ENCODE measurements at places on chromosomes 6 and 20. TPM values are rescaled to one million over a fixed set of nuclear protein-coding genes. Genes with fewer than 3 reads are reported as not detected.

Gene SULF2
- total RNA-seq = 145 TPM

Gene AVP
- total RNA-seq = not detected

Gene TMEM244
- not detected for total RNA-seq

Gene SLC32A1
- total RNA-seq = not detected

Gene SLC35D3
- not detected for total RNA-seq

DNA sequence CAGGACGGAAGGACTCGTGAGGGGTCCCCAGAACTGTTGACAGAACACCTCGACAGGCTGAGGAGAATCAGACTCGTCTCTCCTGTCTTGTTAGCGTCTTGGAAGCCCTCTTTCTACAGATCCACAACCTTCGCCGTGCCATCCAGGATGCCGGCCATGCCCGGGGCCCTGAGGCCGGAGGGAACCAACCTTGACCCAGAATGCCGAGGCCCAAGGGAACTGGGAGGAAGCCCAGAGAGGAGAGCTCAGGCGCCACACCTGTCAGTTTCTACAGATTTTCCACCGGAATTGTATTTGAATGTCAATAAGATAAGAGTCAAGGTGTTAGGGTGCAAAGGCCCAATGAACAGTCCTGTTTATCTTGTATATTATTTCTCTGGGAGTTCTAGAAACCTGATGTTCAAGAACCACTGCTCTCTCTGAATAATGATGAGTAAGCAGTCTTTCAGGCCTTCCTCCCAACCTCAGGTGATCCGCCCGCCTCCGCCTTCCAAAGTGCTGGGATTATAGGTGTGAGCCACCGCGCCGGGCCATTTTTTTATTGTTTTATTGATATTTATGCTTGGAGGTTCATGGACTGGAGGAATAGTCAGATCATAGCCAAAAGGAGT is 799 bp upstream of the ME1 start:
- H3K4me1 ChIP-seq = no peaks in the 10 kb centered on the region
- DNase-seq = no peak
- H3K27me3 ChIP-seq = no peaks in the 10 kb centered on the region
- peak overlapping the region; percentile 69 for H3K4me3 ChIP-seq
- H3K36me3 ChIP-seq = no peaks in the 10 kb centered on the region

DNA sequence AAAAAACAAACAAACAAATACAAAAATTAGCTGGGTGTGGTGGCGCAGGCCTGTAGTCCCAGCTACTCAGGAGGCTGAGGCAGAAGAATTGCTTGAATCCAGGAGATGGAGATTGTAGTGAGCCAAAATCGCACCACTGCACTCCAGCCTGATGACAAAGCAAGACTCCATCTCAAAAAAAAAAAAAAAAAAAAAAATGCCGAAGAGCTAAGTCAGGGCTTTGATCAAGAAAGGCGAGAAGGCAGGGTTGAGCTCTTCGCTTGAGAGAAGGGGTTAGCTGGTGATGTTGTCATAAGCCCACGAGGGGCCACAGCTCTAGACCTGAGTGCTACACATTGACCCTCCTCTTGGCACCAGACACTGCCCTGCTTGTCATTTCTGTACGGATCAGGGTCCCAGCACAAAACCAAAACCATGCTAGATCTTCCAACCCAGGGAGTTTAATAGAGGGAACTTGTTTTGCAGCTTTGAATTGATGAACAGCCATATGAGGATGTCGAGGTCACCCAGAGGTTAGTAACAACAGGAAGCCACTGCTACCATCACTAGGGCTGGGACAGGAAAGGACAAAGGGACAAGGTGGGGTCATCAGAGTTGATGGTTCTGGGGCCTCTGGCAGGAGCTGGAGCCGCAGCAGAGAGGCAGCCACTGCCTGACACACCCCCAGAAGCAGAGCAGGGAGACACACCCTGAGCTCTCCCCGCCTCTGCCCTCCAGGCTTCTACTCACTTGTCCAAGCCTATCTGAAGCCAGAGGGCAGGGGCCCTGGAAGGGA is 122.7 kb downstream of the SNX5 start:
- H3K4me3 ChIP-seq = no peak overlapping the region
- H3K4me1 ChIP-seq = no peaks in the 10 kb centered on the region
- H3K36me3 ChIP-seq = no peaks in the 10 kb centered on the region
- no peak for DNase-seq

DNA sequence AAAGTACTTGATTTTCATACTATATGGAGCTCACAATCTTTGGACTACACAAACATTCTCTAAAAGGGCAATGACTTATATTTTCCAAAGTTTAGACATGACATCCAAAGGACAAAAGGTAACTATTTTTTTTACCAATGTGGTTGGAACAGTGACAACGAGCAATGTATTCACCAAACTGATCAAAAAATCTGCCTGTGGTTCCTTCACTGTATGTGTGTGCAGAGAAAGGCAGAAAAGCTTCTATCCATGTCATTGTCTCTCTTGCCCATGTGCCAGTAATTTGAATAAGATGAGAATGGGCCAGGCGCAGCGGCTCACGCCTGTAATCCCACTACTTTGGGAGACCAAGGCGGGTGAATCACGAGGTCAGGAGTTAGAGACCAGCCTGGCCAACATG is 25.5 kb downstream of the MCUR1 start:
- H3K27me3 ChIP-seq = no peaks in the 10 kb centered on the region
- no peak overlapping the region for H3K27ac ChIP-seq
- H3K4me1 ChIP-seq = no peaks in the 10 kb centered on the region
- H3K4me3 ChIP-seq = no peak overlapping the region
- no peak for DNase-seq

GRCh38 chr20:9480066-9480465 is 34.3 kb upstream of the LAMP5 start:
- H3K27ac ChIP-seq = no peak overlapping the region
- H3K4me3 ChIP-seq = no peak overlapping the region
- no peaks in the 10 kb centered on the region for H3K36me3 ChIP-seq
- H3K27me3 ChIP-seq = no peaks in the 10 kb centered on the region

DNA sequence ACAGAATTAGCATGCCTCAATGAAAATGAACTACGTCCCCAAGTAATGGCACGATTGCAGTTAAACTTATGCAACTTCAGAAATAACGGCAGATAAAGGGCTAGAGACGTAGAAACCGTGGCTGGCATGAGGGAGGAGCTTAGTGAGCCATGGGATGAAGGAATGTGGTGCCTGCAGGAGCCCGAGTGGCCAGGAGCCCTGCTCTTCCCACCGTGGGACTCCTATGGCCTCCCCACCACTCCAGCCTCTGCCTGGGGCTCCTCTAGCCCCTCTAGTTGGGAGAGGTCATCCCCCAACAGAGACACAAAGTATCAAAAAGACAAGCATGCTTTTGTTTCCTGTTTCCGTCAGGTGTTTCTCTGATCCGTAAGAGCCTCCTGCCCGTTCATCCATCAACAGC is 75.1 kb upstream of the BHLHE23 start:
- no peaks in the 10 kb centered on the region for H3K36me3 ChIP-seq
- no peaks in the 10 kb centered on the region for H3K4me1 ChIP-seq
- no peak overlapping the region for H3K27ac ChIP-seq
- DNase-seq = peak; percentile 33
- H3K27me3 ChIP-seq = no peaks in the 10 kb centered on the region

DNA sequence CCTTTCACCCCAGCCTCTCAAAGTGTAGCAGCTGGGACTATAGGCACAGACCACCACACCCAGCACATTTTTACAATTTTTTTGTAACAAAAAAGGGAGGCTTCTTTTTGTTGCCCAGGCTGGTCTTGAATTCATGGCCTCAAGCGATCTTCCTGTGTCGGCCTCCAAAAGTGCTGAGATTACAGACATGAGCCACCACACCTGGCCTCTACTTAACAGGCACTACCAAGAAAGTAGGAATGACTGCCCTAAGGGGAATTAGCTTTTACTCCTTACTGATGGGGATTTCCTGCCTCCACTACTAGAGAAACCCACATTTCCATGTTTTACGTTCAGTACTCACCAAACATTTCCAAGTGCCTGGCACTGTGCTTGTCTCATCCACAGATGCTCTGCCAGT is 109.6 kb downstream of the CARMIL1 start:
- no peak overlapping the region for H3K27ac ChIP-seq
- no peak overlapping the region for H3K4me3 ChIP-seq
- no peaks in the 10 kb centered on the region for H3K27me3 ChIP-seq

- peaks cover 2% of the 10 kb centered on the region for H3K4me1 ChIP-seq
- H3K27me3 ChIP-seq = no peaks in the 10 kb centered on the region
- no peak overlapping the region for H3K4me3 ChIP-seq
- H3K27ac ChIP-seq = peak overlapping the region; percentile 82
- DNase-seq = no peak
- H3K36me3 ChIP-seq = no peaks in the 10 kb centered on the region
These were observed 228.8 kb upstream of the FAM83B start for GRCh38 chr6:54617730-54618129.

DNA sequence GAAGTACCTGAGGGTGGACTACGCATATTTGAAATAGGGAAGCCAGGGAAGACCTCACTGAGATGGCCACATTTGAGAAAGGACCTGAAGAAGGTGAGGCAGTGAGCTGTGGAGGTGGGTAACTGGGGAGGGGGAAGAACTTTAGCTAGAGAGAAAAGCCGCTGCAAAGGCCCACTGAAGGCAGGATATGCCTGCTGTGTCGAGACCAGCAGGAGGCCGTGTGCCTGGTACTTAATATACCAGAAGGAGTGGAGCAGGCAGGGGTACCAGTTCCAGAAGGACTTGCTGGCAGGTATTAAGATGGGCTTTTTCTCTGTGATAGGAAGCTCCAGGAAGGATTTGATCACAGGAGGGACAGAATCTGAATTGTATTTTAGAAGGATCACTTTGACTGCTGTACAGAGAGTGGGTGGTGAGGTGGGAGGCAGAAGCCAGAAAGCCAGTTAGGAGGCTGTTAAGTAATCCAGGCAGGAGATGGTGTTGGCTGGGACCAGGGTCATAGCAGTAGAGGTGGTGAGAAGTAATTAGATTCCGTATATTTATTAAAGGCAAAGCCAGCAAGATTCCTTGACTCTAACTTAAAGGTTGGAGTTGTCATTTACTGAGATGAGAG is 54.2 kb upstream of the FANCE start:
- no peaks in the 10 kb centered on the region for H3K36me3 ChIP-seq
- DNase-seq = no peak
- no peak overlapping the region for H3K27ac ChIP-seq
- no peak overlapping the region for H3K4me3 ChIP-seq

Measured in aorta (tissue), 5 donors.